ENCODE measurements at places on chromosomes 13 and 19.
A peak's percentile ranks its signal among the peaks of the same experiment; 100 is the strongest.

GRCh38 chr19:46890423-46891170, 29.8 kb downstream of the ARHGAP35 start:
- DNase-seq: peak; percentile 14

GRCh38 chr19:5588441-5588840, 20.7 kb upstream of the TINCR start:
- DNase-seq: no peak

DNA sequence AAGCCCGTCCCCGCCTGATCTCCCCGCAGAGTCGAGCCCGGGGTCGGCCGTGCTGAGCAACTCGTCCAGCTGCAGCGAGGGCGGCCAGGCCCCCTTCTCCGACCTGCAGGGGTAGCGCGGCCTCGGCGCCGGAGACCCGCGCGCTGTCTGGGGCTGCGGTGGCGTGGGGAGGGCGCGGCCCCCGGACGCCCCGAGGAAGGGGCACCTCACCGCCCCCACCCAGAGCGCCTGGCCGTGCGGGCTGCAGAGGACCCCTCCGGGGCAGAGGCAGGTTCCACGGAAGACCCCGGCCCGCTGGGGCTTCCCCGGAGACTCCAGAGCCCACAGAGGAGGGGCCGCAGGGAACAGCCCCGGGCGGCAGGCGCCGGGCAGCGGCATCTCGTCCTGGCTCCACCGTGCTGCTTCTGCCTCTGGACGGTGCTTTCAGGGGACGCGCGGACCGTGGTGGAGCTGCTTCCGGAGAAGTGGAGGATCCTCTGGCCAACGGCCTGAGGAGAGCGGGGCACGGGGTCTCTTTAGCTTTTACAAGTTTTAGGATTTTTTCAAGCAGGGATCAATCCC, 8.8 kb upstream of the F7 start:
- DNase-seq: no peak

DNA sequence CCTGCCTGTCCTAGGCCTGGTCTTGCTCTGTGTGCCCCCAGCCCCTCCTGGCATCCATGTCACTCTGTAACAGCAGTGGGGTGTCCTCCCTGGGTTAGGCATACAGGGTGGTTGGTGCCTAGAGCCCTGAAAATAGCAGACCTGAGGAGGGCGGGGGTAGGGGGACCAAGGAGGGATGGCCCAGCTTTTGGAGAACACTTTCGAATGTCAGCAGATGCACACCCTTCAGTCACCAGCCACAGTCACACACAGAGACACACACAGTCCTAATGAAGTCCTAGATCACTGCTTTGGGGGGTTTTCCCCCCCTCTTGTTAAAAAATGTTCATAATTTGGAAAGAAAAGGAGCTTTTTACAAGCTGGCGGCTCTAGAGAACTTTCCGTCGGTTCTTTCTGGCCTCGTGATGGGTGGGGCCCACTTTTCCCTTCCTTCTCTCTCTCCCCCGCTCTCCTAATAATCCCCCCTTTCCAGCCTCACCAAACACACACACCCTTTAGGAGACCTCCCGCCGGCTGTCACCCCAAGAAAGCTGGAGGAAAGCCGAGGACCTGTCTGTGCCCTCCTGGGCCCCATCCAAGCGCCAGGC, 47.9 kb downstream of the LYL1 start:
- no peak for DNase-seq

DNA sequence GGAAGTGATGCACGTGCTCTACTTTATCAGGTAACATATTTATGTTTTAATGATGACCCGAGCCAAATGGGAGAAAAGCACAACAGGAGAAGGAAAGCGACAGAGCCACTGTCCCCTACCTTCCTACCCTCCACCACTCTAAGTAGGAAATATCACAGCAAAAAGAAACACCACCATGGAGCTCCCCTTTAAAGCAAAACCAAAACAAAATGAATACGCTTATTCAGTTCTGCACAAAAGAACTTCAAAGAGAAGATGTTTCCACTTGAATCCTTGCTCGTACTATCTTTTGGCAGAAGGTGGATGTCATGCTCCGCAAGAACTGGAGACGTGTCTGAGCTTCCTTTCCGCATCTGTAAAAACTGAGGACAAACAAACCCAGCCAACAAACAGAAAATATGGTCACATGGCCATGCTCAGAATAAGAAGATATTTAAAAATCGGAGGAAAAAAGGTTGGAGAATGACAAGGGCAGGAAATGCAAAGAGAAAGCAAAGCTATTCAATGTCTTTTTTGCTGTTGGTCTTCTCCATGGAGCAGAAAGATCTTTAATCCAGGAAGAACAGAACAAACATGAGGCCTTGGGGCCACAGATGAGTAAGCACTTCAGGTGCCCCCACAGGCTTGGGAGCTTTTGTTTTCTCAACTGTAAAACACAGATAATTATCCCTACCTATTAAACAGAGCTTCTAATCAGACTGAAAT, 19.5 kb downstream of the N4BP2L1 start:
- DNase-seq: no peak

DNA sequence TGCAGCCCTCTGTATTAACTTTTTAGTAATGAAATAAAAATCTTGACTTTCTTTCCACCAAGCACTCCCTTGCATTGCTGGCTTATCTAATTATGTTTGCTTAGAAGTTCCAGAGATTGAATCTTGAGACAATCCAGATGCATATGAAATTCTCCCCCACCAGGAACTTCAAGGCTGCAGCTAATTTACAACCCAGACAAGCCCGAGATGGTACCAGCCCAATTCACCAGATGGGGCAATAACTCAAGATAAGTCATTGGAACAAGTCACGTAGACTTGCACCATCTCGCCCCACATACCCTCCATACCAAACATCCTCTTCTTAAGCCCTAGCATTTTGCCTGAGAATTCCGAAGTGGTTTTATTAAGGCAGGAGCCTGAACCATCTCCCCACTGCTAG, 29.0 kb downstream of the UTP14C start:
- no peak for DNase-seq

DNA sequence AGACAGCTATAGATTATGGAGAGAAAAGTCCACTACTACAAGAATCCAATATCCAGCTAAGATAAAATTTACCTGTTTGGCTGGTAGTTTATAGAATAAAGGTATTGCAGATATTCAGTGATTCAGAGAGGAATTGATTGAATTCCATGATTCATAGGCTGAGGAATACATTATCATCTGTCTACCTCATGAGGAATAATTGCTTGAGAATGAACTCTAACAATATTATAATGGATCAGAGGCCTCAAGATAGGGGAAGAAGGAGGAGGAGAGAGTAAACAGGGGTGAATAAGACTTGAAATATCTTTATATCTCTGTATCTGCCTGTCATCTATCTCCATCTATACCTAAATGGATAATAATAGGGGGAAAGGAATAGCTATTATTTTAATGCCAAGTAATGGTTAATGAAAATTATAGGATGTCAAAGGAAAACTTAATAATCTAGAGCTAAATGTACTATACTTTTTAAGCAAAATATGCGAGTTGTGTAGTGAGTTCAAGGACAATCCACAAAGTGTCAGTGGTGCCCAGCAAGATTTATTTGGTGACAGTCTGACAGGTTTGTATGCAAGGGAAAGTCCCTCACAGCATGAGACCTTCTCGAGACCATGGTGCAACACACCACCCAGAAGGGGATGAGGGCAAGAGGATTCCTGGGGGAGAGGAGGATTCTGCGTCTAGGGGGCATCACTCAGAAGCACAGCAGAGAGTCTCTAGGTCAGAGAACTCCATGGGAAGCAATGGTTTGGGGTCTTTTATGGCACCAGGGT, 224.5 kb downstream of the GPC5 start:
- no peak for DNase-seq

DNA sequence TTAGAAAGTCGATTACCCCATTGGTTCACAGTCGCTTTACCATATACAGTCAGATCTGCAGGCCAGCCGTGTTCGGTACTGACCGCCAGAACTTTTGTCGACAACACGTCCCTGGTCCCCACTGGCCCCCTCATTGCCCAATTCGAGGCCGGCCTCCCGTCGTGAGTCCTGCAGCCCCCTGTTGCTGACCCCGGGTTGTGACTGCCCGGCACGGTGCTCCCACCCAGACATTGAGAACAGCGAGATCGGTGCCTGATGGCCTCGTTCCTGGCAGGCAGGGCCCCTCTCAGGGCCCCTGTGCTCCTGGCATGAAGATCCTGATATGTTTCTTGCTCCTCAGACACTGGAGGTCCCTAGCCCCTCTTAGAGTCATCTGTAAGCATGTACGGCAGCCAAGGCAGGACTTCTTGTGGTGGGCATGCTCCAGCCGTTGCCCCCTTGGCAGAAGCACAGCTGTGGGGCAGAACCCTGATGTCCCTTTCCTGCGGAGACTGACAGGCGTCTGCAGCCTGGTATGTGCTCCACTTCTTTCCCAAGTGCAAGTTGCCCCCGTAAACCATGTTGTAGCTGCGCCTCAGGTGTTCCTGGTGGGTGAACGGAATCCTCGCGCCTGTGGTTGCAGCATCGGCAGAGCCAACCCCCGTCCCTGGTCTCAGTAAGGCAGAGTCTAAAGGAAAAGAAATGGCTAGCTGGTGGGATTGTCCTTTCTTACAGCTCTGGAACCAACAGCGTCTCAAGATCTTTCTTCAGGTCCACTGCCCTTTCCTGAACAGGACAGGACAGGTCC, 123.2 kb upstream of the SPACA7 start:
- no peak for DNase-seq

DNA sequence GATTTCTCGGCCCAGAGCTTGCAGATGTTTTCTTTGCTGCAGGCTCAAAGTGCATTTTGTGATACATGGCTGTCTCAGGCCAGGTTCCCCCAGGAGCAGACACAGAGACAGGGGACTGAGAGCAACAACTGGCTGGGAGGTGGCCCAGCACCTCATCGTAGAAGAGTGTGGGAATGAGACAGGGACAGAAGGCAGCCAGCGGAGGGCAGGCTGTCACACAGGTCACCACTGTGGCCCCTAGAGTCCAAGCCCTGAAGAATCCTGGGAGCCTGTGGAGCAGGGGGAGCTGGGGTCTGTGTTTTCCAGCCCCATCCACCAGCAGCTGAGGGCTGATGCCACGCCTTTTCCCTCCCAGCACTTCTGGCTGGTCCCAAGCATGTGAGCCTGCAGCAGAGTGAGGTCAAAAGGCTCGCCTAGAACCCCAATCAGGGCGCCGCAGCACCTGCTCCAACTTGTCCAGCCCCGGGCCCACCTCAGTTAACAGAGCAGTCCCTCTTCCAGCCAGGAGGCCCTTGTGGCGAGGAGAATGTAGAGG, 723.8 kb downstream of the UQCRFS1 start:
- no peak for DNase-seq

GRCh38 chr13:92838786-92839185, 387.8 kb upstream of the GPC6 start:
- DNase-seq: no peak

DNA sequence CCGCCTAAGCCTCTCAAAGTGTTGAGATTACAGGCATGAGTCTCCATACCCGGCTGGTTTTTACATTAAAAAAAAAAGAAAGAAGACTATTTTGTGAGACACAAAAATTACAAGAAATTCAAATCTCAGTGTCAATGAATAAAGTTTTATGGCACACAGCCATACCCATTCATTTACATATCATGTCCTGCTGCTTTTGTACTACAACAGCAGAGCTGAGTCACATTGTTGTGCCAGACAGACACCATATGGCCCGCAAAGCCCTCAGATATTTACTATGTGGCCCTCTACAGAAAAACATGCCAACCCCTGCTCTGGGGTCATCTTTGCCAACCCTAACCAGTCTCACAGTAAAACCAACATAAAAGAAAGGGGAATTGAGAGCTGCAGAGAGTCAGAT, 5.3 kb downstream of the SMIM7 start:
- DNase-seq: no peak

- DNase-seq: peak; percentile 58
These were observed 536 bp upstream of the AKAP8 start for GRCh38 chr19:15379999-15380647.

- no peak for DNase-seq
These were observed 465.1 kb upstream of the PCDH20 start for GRCh38 chr13:61880578-61881283.

DNA sequence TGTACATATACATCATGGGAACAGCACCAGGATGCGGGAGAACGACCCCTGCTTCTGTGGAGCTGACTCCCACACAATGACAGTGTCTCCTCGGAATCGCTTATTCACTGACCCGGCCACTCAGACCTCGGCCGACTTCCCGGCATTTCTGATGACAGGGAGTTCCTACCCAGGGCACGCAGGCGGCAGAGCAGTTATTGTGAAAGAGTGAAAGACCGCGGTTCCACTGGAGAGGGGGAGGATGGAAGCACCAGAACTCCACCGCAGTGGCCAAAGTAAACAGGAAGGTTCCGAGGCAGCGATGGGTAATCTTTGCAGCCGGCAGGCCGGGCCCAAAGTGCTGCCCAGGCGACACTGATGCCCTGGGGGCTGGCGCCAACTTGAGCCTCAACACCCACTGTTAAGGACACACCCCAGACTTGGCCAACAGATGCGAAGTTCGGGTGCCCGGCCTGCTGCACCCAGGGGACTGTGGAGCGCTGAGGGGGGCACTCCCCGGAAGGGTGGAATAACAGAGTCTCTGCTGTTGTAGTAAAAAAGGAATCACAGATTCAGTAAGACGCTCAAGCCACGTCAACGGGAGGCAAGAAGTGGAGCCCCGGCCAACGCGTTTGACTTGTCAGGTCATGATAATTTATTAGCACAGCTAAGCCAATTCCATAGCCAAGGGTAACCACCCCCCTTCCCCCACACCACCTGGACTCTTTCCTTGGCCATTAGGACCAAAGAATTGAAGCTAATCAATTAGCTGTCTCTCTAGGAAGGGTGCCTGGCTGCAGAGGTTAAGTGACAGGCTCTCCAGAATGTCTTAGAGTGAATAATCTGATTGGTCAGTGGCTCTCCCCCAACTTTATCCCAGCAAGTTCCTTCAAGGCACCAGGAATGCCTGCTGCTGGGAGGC, 5.8 kb downstream of the MLLT1 start:
- DNase-seq: peak; percentile 73

- peak; percentile 85 for DNase-seq
These were observed 658 bp upstream of the ISOC2 start for GRCh38 chr19:55461974-55462626.

DNA sequence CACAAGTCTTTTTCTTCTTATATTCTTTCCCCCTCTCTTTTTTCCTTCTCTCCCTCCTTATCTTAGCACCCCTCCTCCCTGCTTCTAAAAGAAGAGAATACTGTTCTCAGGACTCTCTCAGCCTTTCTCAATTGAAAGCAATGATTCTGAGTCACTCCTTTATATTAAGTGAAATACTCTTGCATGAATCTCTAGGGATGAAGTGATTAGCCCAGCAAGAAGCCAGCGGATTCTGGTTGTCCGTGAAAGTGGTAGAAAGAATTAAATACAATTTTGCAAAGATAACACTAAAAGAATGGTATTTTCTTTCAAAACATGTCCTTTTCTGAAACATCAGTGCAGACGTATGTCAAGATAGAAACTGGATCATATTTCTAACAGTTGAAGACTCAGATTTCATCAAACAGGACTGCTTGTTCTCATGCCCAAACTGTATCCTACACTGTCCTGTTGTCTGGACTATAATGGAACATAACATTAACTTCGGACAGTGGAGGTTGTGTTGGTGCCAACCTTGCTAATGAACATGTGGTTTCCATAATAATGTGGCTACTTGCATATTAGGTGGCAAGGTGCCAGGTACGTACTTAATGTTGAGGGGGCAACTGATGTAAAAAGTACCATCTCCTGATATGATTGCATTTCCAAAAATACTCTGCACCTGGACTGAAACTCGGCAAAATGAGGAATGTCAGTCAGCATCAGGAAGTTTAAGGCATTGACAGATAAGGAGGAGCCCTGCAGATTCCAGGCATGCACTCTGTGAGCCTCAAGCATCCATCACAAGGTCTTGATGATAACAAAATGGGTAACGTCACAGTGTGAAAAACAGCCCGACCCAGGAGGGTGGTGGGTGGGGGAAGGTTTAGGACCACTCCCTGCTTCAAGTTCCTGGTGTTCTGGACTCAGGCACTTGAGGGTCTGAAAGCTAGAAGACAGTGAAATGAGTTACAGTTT, 357.2 kb downstream of the DLEU7 start:
- DNase-seq: no peak

- DNase-seq: no peak
These were observed 6.3 kb downstream of the PNKP start for GRCh38 chr19:49861107-49861506.

Measured in lung microvascular endothelial cell (primary cell).